ENCODE measurements at places on chromosomes 6 and 20.

DNA sequence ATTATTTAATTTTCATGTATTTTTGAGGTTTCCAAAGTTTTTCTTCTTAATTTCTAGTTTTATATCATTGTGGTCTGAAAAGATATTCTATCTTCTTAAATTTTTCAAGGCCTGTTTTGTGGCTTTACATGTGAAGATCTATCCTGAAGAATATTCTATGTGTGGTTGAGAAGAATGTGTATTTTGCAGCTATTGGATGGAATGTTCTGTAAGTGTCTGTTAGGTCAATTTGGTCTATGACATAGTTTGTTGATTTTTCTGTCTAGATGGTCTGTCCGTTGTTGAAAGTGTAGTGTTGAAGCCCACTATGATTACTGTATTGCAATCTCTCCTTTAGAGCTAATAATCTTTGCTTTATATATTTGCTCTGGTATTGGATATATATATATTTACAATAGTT lies 125.7 kb downstream of the CRYBG1 start:
- no peak for DNase-seq

GRCh38 chr20:36447101-36447500 lies 94.2 kb upstream of the MYL9 start:
- DNase-seq = no peak

- no peak for DNase-seq
These were observed 673.5 kb upstream of the AGPAT4 start for GRCh38 chr6:161947371-161947770.

DNA sequence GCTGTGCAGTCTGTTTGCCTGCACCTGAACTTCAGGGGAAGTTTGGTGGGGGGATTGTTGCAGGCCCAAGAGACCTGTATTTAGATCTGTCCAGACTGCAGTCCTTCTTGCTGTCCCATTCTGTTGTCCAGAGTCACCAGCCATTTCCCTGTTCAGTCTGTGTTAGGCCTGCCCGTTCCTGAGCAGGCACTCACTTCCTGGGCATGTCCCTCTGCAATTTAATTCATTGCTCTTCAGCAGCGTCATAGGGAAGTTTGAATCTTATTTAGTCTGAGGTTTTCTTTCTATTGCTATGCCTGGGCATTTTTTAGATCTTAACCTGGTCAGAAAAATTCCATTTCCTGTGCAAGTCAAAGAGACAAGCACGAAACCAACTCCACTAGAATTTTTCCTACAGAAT lies 190.2 kb downstream of the DTNBP1 start:
- DNase-seq = no peak

- no peak for DNase-seq
These were observed 37.7 kb downstream of the ARHGAP18 start for GRCh38 chr6:129672341-129672682.

GRCh38 chr6:113047932-113048331 lies 700.8 kb downstream of the RFPL4B start:
- DNase-seq = no peak

- peak; percentile 60 for DNase-seq
These were observed 115.1 kb upstream of the FRMD1 start for GRCh38 chr6:168193816-168194721.

DNA sequence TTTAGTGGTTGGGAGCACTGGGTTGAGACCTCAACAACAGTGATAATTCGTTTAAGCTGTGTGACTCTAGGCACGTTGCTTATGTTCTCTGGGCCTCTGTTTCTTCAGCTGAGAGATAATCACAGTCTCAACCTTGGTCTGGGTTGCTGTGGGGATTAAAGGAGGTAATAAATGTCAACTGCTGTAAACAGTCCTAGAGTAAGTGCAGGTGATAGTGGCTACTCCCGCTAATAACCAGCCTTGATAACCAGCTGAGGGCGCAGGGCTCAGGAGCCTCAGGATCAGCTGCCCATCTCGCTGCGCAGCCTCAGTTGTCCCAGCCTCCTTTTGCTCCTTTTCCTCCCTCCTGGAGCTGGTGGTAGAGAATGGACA lies 58.0 kb downstream of the JARID2 start:
- DNase-seq = no peak

DNA sequence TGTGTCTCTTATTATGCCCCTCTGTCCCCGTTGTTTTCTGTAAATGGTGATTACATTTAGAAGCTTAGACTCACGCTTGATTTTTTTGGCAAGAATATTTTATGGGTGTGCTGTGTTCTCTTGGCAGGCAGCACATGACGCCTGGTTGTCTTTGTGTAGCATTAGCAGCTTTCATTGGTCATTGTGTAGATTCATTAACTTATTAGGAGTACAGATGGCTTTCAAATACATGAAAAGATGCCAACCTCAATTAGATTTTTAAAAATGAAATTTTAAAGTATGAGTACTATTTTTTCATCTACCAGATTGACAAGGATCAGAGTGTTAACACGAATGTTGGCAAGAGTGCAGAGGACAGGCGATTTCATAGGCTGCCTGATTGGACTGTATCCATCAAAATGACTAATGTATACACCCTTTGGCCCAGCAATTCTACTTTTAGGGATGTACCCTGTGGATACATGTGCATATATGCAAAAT lies 15.2 kb downstream of the COX4I2 start:
- DNase-seq = no peak

- DNase-seq = no peak
These were observed 273.2 kb downstream of the HIVEP2 start for GRCh38 chr6:142671791-142672190.

DNA sequence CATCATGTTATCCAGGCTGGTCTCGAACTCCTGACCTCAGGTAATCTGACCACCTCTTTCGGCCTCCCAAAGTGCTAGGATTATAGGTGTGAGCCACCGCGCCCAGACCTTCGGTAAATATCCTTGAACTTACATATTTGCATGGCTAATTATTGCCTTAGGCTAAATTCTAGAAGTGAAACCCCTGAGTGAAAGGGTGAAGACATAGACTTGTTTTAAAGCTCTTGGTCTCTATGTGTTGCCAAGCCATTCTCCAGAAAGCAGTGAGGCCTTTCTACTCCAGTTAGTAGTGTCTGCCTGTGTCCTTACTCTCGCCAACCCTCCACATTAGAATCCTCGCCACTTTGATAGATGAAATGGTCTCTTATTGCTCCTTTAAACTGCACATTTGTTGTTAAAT lies 2.6 kb upstream of the NOTCH4 start:
- DNase-seq = no peak

DNA sequence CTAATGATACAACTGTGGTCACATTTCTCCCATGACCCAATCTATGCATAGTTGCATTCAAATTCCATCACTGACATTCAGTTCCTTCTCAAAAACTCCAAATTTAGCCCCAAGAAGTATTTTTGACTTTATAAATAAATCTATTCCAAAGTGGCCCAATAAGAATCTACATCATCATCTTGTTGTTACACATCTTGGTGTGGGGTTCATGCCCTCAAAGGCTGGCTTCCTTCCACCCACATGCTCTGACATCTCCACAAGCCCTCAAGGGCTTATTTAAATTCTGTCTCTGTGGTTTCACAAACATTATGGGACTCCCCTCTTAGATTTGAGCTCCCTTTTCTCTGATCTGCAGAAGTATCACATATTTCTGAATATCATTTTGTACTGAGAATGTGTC lies 585.3 kb upstream of the BTBD3 start:
- no peak for DNase-seq

GRCh38 chr6:53310771-53311585 lies 37.8 kb downstream of the ELOVL5 start:
- no peak for DNase-seq

DNA sequence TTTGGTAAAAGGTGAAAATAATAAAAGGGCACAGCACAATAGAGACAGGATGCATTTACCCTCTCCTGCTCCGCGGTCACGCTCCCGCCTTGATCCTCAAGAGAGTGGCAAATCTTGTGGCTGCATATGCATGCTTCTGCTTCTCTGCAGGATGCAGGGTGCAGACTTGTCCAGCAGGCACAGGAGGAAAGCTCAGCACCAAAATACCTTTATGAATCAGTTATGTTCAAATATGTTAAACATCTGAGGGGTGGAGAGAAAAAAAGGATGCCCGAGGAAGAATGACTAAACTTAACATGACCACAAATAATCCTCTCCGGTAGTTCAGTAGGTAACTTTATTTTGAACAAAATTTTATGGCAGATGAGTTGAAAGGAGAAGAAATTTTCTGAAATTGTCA lies 366.1 kb upstream of the SOX4 start:
- no peak for DNase-seq

- no peak for DNase-seq
These were observed 6.0 kb downstream of the LHFPL5 start for GRCh38 chr6:35810971-35811698.

GRCh38 chr6:147508866-147509608 lies 547 bp downstream of the SAMD5 start:
- DNase-seq = no peak

- no peak for DNase-seq
These were observed 40.6 kb downstream of the TXLNB start for GRCh38 chr6:139251045-139251690.

DNA sequence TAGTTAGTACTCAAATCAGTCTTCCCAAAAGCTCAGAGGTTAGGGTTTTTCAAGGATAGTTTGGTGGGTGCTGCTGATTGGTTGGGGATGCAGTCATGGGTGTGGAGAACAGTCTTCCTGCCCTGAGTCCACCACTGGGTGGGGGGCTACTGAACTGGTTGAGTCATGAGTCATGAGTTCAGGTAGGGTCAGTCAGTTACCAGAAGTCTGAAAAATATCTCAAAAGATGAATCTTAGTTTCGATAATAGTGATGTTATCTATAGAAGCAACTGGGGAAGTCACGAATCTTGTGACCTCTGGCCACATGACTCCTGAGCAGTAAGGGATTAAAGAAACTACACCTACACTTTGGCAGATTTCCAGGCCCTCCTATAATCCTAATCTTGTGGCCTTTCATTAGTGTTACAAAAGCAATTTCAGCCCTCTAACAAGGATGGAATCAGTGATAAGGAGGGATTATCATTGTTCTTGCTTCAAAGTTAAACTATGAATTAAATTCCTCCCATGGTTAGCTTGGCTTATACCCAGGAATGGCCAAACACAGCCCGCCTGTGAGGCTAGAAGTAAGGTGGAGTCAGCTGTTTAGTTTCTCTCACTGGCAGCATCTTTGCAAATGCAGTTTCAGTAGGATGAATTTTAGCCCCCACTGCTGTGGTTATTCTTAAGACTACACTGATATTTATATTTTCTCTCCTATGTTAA lies 33.3 kb upstream of the NKAIN2 start:
- no peak for DNase-seq

DNA sequence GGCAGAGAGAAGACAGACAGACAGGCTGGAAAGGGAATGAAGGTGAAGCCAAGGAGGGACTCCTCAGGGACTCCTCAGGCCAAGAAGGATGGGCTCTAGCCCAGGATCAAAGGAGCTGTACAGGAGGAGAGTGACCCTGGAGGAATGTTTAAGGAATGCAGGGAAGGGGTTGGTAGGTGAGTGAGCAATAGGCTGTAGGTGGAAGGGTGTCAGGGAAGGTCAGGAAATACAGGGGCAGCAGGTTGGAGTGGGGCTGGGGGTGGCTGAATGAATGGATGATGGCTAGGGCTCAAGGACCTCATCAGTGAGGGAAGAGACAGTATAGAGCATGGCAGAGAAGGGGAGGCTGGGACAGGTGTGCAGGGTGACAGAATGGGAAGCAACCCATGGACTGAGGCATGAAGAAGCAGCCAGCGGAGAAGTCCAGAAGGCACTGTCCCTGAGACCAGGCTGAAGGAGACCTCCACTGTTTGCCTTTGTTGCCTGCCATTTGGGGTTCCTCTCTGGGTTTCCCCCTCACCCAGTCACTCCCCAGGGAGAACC lies 13.2 kb downstream of the SYNGAP1 start:
- DNase-seq = no peak

- no peak for DNase-seq
These were observed 51.9 kb downstream of the IL22RA2 start for GRCh38 chr6:137121401-137121997.

DNA sequence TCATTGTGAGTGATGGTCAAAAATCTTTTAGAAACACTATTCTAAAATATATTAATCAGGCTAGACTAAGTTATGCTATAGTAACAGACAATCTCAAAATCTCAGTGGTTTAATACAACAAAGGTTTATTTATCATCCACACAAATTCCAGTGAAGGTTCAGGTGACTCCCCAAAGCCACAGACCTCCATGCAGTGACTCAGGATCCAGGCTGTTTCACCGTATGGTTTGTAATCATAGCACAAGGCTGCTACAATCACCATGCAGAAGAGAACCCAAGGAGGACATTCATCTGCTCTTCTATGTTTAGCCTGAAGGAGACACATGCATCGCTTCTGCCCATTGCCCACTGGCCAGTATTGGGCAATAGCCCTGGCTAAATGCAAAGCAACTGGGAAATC lies 46.2 kb downstream of the BFSP1 start:
- DNase-seq = no peak

- DNase-seq = no peak
These were observed 73.3 kb downstream of the HUS1B start for GRCh38 chr6:583635-584034.

DNA sequence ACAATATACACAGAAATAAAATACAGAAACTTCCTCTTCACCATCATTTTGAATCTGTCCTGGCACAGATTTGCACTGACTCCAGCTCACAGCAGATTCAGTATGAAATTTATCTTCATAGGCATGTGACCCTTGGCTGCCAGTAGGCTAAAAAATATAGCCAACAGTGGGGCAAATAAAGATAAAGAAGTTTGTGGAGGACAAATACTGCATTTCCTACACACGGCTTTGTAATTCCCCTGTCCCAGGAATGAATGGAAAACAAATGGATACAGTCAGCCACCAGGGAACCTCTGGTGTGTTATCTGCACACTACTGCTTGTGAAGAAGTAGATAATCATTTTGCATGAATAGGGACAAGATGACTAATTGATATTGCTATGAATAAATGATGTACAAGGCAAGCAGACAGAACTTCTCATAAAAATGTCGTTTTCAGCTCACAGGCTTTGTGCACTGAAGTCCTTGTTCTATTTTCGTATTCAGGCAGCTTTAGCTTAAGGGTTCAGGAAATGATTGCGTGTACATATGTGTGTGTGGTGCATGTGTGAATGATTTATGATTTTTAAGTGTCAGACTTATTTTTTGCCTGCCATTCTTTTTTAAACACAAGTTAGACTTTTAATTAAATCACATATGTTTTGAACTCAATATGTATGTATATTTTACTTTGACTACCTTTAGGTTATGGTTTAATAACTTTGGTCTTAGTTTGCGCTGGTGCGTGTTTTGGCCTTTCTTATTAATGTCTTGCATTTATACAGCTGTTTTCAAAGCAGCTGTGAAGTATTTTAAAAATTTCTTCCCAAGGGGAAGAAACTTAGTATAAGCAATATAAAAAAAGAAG lies 543.8 kb upstream of the JAG1 start:
- DNase-seq = no peak

DNA sequence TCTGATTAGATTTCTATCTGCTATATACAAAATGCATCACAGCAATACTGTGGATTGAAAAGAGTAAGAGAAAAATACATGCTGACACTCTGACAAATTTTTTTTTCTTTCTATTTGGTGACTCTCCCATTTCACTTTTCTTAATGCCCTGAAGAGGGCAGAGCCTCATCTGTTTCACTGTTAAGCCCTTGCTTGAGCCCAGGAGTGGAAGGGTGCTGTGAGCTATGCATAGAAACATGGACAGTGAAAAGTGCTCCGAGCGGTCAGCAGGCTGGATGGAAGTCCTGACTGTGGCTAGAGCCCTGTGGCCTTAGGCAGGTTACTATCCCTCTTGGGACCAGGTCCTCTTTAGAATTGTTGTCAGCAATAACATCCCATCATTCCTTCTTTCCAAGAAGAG lies 17.4 kb upstream of the CSE1L start:
- no peak for DNase-seq
